ENCODE measurements at places on chromosomes 7 and 10.
A peak's percentile ranks its signal among the peaks of the same experiment; 100 is the strongest.

DNA sequence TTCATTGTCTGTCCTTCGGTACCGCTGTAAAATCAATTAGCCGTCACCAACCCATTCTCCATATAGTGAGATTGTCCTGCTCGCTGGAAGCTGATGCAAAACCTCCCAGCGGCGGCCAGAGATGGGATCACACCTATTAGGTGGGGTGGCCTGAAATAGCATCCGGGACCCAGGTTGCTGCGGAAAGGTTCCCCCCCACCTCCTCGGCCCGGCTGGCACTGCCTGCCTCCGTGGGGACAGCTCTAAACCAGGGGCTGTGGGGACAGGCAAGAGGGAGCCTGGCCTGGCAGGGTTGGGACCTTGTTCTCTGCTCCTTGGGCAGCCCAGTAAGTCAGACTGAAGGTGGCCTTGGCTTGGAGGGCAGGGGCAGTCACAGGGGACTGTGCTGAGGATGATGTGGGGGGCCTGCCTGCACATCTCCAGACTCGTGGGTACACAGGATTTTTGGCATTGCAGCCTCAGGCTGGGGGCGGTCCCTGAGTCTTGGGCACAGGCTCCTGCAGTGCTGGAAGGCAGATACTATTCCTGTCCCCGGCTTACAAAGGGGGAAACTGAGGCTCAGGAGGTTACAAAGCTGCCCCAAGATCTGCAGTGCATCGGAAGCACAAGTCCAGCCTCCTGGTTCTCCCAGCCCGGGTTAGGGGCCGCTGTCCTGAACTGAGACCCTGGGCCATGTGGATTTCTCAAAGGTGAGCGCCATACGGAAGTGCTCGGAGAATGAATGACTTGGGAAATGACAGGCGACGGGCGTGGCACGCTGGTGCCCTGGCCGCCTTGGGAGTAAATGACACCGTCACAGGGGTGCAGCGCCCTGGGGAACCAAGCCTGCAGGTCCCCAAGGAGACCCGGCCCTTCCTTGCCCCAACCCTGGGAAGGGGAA lies 65.6 kb downstream of the UNCX start:
- no peak for DNase-seq
- H3K36me3 ChIP-seq = no peaks in the 10 kb centered on the region
- no peak overlapping the region for H3K27ac ChIP-seq
- H3K4me3 ChIP-seq = peak overlapping the region; percentile 52
- H3K27me3 ChIP-seq = no peaks in the 10 kb centered on the region

DNA sequence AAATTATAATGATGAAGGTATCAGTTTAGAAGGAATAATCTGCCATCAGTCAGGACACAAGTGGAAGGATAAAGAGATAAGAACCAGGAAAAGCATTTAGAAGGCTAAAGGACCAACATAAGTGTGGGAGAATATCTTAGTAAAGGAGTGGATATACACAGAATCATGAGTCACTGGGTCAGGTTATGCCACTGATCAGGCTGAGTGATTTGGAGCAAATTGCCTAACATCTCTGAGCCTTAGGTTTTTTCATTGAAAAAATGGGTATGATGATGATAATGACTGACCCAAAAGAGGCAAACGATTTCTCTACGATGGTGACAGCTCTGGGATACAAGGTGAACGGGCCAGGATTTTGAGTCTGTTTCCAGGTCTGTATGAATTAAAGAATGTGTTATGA lies 2.8 kb upstream of the CUL1 start:
- peaks cover 6% of the 10 kb centered on the region for H3K4me1 ChIP-seq
- no peaks in the 10 kb centered on the region for H3K36me3 ChIP-seq
- H3K27ac ChIP-seq = no peak overlapping the region

GRCh38 chr10:126525326-126525725 lies 137.0 kb upstream of the ADAM12 start:
- H3K27me3 ChIP-seq = no peaks in the 10 kb centered on the region
- DNase-seq = no peak
- H3K36me3 ChIP-seq = no peaks in the 10 kb centered on the region
- H3K27ac ChIP-seq = no peak overlapping the region

GRCh38 chr10:120229641-120230040 lies 227.4 kb upstream of the PLPP4 start:
- no peaks in the 10 kb centered on the region for H3K4me1 ChIP-seq
- DNase-seq = no peak
- H3K36me3 ChIP-seq = no peaks in the 10 kb centered on the region
- no peak overlapping the region for H3K27ac ChIP-seq
- H3K27me3 ChIP-seq = peaks cover 3% of the 10 kb centered on the region
- no peak overlapping the region for H3K4me3 ChIP-seq

- no peaks in the 10 kb centered on the region for H3K36me3 ChIP-seq
- peaks cover 4% of the 10 kb centered on the region for H3K4me1 ChIP-seq
- H3K4me3 ChIP-seq = no peak overlapping the region
- H3K27ac ChIP-seq = no peak overlapping the region
- H3K27me3 ChIP-seq = peaks cover 6% of the 10 kb centered on the region
These were observed 30.4 kb downstream of the DDC start for GRCh38 chr7:50534690-50535290.

DNA sequence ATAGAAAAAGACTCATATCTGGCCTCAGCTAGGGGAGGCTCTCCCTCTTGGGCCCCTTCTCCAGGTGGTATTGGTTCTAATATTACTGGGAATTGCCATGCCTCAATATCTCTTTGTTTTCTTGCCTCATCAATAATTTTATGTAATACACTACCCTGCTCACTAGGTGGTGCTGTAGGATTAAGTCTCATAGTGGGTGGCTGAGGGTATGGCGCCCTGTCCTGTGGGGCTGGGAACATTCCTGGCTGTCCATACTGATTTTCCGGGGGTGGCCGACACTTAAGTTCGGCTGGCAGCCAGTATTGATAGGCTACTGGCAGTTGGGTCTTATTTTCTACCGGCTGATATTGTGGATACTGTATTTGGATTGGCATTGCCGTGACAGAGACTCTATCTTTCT lies 9.0 kb upstream of the TAS2R3 start:
- H3K36me3 ChIP-seq = peaks cover 70% of the 10 kb centered on the region
- no peaks in the 10 kb centered on the region for H3K4me1 ChIP-seq
- H3K27ac ChIP-seq = no peak overlapping the region
- H3K27me3 ChIP-seq = no peaks in the 10 kb centered on the region
- no peak overlapping the region for H3K4me3 ChIP-seq
- DNase-seq = peak; percentile 13

- no peaks in the 10 kb centered on the region for H3K4me1 ChIP-seq
- no peak overlapping the region for H3K4me3 ChIP-seq
- DNase-seq = no peak
- H3K27ac ChIP-seq = no peak overlapping the region
- no peaks in the 10 kb centered on the region for H3K27me3 ChIP-seq
These were observed 191.3 kb upstream of the PRKCQ start for GRCh38 chr10:6771331-6771730.
